ENCODE measurements at places on chromosomes 5 and 9.

DNA sequence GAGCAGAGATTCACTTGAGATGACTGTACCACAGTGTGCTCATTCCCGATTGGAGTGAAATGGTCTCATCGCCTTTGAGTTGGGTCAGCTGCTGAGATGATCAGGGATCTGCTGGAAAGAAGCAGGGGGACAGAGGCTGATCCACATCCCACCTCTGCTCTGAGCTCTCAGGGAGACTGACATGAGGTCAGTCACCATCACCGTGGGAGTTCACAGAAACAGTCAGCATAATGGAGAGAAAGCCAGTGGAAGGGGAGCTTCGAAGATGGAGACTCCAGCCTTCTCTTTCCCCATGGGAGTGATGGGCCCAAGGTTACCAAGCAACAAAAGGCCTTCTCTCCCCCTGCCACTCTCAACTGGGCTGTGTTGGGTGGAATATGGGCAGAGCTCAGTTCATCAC is 276.4 kb downstream of the CDK5RAP2 start:
- no peak for DNase-seq

- DNase-seq: peak; percentile 79
Observed at GRCh38 chr5:59039296-59040023, 456.6 kb downstream of the RAB3C start.

DNA sequence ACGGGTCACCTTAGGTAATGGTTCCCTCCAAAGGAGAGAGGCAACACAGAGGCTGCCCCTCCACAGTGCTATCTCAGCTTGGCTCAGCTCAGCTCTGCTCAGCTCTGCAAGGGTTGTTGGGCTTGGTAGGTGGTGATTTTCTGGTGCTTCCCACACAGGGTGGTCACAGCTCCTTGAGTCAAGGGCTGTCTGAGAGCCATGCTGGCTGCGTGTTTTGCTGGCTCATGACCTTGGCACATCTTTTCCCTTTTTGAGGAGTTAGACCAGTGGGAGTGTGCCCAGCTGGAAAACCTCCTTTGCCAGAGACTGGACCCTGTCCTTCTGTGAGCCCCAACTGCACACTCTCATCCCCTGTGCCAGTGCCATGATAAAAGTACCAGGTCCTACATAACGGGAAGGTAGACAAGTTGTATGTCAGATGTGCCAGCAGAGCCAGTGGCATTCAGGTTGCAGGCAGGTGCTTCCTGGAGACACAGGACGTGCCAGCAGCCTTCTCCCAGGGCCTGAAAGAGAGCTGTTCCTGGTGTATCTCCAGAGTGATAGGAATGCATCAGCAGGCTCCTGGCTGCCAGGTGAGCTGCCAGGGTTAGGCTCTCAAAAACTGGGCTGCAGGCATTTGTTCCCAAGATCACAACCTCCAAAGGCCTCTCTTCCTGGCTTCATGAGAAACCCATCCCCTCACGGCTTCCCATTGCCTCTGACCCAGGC is 118.6 kb upstream of the CXCL14 start:
- no peak for DNase-seq

GRCh38 chr5:137700282-137700680 is 35.6 kb downstream of the KLHL3 start:
- DNase-seq: no peak

DNA sequence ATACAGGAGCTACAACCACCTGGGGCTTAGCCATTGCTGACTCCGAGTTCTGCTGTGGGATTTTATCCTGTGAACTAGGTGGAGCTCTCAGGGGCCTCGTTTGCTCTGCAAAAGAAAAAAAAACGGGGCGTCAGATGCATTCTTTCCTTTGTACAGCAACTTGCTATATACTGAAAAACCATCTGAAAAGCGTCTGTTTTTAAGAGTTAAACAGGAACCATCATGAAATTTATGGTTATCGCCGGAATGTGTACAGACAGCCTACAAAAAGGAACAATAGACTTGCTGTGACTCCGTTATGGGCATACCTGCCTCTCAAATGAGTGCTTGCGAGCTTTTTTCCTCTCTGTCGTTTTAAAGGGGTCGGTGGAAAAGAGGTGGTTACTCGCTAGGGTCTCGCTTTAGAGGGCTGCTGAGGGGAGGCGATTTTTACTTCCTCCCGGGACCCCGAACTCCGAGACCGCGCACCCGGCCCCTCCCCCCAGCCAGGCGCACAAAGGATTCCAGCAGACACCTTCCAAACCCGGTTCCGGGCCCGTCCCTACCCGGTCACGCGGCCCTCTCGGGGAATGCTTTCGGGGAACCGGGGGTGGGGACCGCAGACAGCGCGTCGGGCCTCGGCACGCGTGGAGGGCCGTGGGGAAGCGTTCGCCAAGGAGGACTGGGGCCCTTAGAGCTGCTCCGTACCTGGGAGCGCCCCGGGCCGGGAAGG is 826 bp downstream of the PAIP1 start:
- DNase-seq: peak; percentile 53

DNA sequence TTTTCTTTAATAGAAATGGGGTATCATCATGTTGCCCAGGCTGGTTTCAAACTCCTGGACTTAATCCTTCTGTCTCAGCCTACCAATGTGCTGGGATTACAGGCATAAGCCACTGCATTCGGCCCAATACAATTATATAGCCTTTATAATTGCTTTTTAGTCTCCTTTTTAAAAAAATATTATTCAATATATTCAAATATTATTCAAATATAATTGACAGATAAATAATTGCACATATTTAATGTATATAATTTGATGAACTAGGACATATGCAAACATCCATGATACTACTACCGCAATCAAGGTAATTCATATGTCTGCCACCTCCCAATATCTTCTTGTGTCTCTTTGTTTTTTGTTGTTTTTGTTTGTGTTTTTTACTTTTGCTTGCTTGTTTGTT is 894.2 kb upstream of the PTPRD start:
- DNase-seq: no peak

DNA sequence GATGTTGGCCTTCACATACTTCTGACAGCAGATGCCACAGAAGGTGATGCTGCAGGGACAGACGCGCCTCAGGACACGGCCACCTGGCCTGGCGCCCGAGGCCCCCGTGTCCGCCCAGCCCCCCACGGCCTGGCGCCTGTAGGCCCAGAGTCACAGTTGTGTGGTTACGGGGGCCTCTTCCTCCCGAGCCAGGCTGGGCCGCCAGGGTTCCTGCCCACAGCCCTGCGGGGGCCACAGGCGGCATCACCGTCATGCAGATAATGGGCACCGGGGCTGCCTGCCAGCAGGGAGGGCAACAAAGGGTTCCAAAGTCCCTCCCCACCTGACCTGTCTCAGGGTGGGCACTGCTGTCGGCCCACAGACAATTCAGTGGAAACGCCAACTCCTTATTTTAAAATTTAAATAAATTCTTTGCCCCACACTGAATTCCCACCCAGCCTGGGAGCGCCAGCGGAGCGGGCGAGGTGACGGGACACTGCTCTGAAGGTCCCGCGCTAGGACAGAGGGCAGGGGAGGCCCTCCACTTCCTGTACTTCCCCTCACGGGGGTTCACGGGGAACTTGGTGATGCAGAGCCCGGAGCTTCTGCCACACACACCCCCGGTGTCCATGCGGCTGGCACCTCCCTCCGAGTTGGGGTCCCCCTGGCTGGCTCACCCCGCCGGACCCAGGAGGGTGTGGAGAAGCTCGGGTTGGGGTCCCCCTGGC is 40.6 kb downstream of the EXOC3 start:
- no peak for DNase-seq

DNA sequence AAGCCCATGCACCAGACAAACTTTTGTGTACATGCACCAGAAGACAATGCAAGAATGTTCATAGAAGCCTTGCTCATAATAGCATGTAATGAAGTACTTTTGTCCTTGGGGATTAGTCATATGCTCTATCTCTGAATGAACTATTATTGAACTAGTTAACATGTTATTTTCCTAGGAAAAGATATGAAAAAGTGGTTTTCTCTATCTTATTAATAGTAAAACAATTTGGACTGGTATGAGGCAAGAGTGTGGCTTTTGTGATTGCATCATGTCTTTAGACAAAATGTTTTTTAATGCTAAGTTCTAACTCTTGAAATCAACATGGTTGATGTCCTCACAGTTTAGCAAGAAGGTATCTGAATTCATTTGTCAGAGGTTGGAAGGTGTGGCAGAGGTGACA is 55.7 kb upstream of the SPDL1 start:
- no peak for DNase-seq

GRCh38 chr9:116008278-116008677 is 145.3 kb upstream of the PAPPA start:
- no peak for DNase-seq

DNA sequence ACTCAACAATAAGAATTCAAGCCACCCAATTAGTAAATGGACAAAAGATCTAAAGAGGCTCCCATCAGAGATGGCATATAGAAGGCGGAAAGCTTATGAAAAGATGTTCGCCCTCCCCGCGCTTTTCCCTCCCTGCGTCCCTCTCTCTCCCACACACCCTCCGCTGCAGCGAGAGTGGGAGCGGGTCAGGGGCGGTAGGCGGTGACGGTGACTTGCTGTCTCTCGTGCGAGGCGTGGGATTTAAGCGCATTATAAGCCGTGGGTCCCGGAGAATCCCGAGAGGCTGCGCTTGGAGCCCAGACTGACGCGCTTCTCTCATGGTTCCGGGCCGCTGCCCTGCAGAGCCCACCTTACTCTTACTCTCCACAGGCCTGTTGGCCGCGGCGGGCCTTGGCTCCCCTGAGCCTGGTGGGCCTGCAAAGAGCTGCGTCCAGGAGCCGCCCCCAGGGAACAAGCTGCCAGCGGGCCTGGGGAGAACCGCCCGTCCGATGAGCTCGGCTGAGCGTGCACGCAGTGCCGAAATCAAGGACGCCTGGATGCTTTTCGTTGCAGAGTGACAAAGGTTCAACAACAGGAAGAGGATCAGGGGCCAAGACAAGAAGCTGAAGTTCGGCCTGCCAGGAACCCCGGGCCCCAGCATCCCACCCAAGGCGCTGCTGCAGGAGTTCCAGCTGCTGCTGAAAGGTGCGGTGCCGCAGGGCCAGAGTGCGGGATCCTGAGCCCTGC is 42.6 kb upstream of the BICD2 start:
- DNase-seq: no peak

GRCh38 chr5:55356896-55357295 is 49.1 kb downstream of the MTREX start:
- DNase-seq: no peak

- DNase-seq: no peak
Observed at GRCh38 chr5:176167800-176168199, 70.4 kb upstream of the SIMC1 start.

GRCh38 chr5:133993185-133993936 is 11.4 kb downstream of the VDAC1 start:
- peak; percentile 61 for DNase-seq
